Spinal cord (tissue), 10 donors: ENCODE measurements at places on chromosomes 2 and 18.

DNA sequence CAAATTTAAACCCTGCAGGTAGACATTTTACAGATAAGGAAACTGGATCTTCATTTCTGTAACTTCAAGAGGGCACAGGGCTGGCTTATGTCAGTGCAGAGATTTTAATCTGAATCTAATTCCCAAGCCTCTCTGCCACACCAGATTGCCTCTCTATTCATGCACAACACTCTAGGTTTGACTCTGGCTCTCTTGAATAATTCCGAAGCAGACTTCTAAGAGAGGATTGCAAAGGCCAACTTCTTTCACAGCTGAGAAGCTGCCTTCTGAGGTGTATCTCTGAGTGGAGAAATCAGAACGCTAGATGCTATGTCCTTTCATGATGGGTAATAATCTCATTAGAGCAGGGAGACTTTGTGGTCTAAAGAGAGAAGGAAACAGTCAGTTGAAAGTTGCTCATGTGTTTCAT, 20.1 kb upstream of the MGAT5 start:
- no peak for DNase-seq

GRCh38 chr2:68905116-68905515, 33.9 kb upstream of the BMP10 start:
- no peak for DNase-seq

DNA sequence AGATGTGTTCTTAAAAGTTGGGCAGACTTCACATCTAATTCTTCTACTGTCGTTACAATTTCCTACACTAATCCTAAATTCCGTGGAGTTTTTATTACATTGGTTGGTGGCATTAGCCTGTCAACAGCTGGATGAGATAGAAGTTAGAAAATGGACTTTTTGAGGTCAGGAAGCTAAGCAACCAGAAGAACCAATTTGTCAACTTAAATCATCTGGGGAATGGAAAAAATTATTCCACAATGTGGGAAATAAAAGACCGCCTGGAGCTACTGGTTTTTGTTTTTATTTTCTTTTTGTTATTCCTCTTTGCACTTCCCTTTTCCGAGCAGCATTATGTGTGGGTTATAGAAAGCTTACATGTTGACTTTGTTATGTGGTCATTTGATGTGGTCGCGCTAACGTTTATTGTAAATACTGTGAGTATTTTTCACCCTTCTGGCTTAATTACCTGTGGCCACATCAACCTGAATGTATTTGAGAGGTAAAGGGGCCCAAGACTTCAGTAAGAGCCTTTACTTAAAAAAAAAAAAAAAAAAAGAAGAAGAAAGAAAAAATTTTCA, 75.3 kb downstream of the PTPRM start:
- DNase-seq: no peak

DNA sequence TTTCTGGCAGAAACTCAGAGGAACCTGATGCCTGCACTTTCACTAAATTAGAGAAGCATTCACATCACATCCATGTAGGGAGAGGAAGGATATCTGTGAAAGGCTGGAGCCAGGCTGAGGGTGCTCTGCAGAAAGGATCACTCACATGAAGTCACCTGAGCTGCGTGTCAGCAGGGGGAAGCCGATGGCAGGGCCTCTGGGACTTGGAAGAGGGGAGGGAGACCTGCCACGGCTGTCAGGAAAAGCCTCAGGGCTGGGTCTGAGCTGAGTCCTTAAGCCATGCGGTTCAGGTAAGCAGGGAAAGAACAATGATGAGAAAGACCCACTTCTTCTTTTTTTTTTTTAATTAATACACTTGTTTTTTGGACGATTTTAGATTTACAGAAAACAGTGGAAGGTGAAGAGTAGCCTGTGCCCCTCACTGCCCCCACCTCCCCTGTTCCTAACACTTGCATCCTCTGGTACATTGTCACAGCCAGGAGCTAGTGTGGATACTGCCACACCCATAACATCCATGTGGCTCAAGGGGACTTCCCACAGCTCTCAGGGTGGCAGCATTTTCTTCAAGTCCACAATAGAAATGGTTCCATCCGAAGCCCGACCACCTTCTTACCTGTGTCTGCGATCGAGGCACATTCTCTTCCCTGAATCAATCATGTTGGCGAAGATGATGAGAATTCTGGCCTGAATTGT, 156.5 kb upstream of the TPO start:
- DNase-seq: no peak

DNA sequence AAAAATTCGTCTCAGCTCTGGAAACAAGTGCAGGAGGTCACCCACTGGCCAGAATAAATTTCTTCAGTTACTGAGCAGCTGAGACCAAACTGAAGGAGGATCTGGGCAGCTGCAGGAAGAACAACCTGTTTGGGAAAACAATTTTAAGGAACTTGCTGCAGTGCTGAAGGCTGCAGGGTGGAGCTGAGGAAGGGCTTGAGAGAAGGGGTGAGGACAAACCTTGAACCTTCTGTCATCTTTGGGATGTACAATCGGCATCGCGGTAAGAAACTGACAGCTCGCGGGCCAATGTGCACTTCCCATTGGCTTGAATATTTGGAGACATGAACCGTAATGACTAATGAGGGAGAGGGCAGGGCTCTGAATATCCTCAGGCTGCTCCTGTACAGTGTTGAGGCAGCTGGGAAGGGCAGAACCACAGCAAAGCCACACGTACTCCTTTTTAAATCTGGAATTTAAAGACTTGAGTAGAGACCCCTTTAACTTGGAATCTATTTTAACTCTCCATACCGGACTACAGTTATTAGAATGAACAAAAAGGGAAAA, 90.3 kb downstream of the TACR1 start:
- DNase-seq: no peak

GRCh38 chr18:26780520-26781325, 84.8 kb downstream of the AQP4 start:
- no peak for DNase-seq

DNA sequence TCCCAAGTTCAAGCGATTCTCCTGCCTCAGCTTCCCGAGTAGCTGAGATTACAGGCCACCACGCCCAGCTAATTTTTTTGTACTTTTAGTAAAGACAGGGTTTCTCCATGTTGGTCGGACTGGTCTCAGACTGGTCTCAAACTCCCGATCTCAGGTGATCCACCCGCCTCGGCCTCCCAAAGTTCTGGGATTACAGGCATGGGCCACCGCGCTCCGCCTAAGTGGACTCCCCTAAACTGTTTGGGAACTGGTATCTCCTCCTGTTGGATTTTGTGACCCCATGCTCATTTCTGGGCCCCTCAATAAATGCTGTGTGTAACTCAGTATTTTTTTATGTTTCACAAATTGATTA, 5.2 kb downstream of the SCTR start:
- no peak for DNase-seq

DNA sequence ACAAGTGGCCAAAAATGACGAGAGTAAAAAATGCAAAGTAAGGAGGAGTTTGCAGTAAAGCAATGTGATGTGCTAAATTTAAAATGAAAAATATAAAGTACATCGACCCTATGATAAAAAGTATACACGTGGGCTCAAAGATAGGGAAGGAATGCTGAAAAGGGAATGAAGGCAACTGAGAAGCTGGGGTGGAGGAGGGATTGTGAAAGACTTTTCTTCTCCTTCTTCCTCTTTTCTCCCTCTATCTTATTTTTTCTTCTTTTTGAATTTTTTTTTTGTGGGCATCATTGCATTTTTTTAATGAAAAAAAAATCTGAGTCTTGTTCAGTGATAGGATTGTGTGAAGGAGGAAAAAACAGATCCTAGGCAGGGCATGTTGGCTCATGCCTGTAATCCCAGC, 57.6 kb upstream of the STK17B start:
- DNase-seq: no peak

GRCh38 chr18:78701771-78702396, 277.7 kb upstream of the SALL3 start:
- DNase-seq: no peak

- no peak for DNase-seq
Measured at GRCh38 chr18:37659906-37660305, 94.3 kb upstream of the CELF4 start.

DNA sequence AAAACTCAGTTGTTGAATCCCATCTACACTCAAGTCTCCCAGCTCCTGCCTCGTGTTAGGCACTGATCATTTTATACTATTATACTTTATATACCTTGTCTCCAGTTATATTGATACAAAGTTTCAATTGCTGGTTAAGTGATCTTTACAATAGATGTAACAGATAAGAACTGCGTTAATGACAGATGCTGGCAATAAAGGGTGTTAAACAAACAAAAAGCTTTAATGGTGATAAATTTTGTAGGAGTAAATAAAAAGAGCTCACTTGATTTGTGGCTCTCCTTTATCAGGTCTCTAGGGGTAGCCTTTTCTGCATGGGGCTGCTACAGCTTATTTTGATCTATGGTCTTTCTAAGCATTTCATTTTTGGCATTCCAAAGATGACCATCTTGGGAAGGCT, 106.9 kb upstream of the GAREM1 start:
- DNase-seq: no peak

- no peak for DNase-seq
Measured at GRCh38 chr2:134261398-134262131, 7.7 kb downstream of the MGAT5 start.

- DNase-seq: no peak
Measured at GRCh38 chr18:11089931-11090715, 59.2 kb downstream of the PIEZO2 start.

GRCh38 chr2:153495725-153496124, 17.2 kb upstream of the RPRM start:
- peak; percentile 11 for DNase-seq

GRCh38 chr18:7205346-7205745, 25.5 kb upstream of the LRRC30 start:
- DNase-seq: no peak

- DNase-seq: no peak
Measured at GRCh38 chr2:102304711-102305611, 6.4 kb upstream of the IL1RL1 start.

- DNase-seq: no peak
Measured at GRCh38 chr2:118699447-118700175, 147.8 kb downstream of the EN1 start.

DNA sequence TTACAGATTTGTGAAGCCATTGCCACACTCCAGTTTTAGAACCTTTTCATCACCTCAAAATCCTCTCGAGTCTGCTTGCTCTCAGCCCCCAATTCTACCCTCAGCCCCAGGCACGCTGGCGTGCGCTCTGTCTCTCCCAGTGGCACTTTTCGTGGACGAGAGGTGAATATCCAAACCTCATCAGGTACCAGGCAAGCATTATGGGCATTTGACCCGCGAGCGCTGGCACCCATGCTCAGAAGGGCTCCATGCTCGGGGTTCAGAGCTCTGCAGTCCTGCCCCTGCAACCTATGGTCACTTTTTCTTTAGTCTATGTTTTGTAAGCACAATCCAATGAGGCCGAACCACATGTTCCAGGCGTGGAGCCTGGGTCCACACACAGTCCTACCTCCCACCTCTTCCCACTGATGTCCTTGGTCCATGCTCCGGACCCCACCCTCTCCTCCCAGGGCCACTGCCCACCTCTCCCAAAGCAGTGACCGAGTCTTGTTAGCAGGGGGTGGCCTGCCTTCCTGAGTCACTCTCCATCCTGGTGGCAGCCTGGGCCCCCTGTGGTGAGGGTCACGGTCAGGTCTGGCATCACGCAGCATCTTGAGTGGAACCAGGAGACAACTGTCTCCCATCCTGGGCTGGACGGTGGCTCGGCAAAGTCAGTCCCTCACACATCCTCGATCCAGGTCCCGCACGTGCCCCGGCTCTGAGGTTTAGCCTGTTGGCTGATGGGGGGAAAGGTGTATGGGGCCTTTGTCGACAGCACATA, 256.9 kb downstream of the NDUFA10 start:
- no peak for DNase-seq

DNA sequence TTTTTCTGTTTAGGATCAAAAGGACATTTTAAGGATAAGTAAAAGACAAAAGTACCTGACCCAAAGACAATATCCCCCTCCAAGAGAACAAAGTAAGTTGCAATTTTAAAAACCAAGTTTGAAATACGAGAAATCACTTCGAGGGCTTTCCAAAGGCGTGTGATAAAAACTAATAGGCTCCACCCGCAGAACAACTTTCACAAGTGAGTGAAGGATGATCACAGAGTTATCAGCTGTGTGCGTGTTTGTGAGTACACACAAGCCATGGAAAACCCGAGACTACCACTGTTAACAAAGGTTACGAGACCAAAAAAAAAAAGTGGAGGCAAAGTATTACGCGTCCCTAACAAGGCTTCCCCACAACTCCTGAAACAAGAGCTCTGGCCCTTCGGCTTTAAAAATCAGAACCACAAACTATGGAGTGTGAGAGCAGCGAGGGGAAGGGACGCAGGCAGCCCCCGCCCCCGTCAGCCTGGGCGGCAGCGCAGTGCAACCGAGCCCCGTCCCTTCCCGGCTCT, 719 bp downstream of the SMAD2 start:
- DNase-seq: no peak

- no peak for DNase-seq
Measured at GRCh38 chr18:44536046-44536445, 144.6 kb upstream of the SETBP1 start.

GRCh38 chr2:180983468-180984242, 3.2 kb downstream of the UBE2E3 start:
- DNase-seq: peak; percentile 88

DNA sequence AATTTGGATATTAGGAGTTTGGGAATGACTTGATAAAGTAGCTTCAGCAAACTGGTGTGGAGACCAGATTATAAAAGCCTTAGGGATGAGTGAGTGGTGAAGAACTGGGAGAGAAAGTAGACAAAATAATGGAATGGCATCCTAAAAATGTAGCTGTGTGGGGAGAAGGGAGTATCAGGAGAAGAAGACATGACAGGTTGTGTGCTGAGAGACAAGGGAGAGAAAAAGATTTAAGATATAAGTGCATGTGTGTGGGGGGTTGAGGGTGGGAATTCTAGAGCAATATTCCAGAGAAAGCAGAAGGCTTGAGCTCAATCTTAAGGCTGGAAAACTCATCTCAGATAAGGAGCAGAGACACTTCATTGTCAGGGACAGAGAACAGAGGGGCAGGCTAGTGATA, 159.5 kb downstream of the HNMT start:
- DNase-seq: no peak

GRCh38 chr2:220785178-220785577, 786.9 kb downstream of the EPHA4 start:
- peak; percentile 47 for DNase-seq
